ENCODE measurements at places on chromosomes 1 and 21.

GRCh38 chr1:226677027-226678020 lies 61.8 kb downstream of the ITPKB start:
- DNase-seq, result peak; percentile 71

DNA sequence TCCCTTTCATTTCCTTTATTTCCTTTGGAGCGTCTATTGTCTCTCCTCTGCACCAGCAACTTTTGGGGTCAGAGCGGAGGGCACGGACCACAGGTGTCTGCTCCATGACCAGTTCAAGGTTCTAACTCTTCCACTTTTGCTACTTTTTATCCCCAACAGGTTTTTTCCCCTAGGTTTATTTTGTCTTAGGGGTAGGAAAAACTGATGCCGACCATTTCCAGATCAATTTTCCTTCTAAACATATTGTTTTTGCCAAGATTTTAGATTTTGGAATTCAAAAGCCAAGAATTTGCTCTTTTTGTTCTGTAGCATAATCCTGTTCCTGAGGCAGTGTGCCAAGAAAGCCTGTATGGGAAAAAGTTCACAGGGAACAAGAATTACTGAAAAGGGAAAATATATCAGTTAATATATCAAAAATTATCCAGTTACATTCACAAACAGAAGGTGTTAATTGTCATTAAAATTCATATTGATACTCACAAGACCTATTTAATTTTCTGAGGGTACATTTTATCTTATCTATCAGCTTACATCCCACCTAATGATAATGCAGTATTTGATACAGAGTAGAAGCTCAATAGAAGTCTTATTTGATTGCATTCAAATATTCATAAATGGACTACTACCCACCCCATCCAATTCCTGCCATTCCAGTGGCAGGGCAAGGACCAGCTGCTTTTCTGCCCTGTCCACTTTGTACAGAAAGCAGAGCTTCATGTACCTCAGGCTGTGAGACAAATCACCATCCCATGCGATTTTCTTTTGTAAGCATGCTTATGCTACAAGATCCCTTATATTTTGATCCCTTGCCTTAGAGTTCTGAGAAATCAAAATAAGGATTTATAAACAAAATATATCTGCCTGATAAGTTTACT lies 31.2 kb downstream of the TSEN15 start:
- DNase-seq, result no peak

DNA sequence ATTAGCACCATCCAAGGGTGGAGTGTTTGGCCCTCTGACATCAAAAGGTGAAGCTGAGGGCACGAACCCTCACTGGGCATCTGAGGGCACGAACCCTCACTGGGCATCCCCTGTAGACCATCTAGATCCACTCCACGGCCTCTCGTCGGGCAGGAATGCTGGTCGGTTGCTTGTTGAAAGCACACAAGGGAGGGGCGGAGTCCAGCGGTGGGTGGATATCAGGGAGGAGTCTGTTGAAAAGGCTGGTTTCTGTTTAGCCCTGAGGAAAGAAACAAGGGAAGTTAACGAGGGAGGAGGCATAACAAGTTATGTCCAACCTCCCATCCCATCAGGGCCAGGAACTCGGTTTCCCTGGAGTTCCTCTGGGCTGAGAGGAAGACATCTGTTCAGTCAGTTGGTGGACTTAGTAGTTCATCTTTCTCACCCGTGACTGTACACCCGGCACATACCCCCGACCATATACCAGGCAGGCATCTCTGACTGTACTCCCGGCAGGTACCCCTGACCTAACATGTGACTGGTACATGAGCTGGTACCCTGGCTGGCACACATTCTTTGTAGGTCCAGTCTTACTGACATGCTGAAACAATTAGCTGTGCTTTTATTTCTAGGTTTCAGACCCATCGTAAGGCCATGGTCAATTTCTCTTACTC lies 32.1 kb upstream of the PDE9A start:
- DNase-seq, result no peak

DNA sequence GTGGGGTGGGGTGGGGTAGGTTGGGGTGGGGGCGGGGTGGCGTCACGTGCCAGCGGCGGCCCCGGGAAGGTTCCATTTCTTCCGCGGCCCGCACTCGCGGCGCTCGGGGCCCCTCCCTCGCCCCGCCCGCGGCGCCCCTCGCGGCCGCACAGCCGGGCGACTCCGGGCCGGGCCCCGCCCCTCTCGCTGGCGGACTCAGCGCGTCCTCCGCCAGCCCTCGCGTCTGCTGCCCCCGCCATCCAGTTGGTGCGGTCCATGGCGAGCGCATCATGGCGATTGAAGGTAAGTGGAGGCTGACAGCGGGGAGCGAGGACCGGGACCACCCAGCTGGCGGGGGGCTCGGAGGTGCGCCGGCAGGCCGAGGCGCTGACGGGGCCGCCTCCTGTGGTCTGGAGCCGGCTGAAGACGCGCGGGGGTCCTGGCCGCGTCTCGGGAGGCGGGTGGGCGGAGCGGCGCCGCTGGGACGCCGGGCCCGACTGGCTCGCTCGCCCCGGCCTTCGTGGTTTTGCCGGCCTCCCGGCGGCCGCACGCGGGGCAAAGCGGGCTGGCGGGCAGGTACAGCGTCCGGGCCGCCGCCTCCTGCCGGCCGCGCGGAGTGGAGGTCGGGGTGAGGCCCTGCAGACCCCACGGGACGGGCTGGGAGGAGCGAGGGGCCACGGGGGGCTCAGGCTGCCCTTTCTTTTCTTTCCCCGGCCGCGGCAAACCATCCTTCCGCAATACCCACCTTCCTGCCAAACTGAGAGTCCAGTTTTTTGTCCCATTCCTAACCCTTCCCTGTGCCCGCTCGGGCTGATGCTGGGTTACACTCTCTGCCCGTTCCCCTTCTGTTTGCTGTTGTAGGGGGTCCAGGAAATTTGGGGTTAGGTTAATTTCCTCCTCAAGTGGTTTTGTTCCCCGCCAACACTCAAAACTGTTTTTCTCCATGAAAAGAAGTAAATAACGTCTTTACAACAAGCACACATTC lies at the start of gene SYT14:
Gene SYT14 (plus strand): TSS at position 222 of the 964 bp plus-strand sequence. CDS start 48 bp downstream, at position 270.
- DNase-seq, result no peak

DNA sequence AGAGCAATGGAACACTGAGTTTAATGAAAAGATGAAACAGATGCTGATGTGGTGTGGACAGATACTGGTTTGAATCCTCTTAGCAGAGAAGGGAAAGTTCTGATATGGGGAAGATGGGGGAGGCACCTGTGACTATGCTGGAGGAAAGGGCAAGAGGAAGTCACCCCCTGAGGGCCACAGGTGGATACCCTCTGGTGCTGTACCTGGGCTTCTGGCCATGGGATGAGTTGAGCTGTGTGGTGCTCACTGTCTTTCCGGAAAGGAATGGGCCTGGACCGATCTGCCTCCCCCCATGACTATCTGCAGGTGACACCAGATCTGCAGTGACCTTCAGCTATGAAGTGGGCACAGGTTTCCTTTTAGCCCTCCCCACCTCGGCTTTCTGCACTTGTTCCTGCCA lies 52.4 kb downstream of the IER5 start:
- no peak for DNase-seq

DNA sequence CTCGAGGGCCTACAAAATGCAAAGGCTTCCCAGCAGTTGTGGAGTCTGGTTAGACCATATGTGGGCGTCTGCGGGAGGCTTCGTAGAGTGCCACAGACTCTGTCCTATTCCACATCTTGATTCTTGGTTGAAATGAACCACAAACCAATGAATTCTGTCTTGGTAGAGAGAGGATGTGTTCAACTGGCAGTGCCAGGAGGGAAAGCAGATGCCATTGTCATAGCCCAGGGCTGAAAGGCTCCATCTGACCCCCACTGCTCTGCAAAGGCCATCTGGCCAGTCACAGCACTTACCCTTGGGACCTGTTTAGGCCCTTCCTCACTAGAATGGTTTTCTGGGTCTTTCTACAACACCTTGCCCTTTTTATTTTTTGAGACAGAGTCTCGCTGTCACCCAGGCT lies 22.1 kb downstream of the ACOT11 start:
- DNase-seq, result no peak
